Fibroblast of mammary gland (primary cell): ENCODE measurements at places on chromosomes 5 and 9.
A peak's percentile ranks its signal among the peaks of the same experiment; 100 is the strongest.

- no peak for DNase-seq
Measured at GRCh38 chr5:147859962-147860640, 18.4 kb upstream of the SCGB3A2 start.

- no peak for DNase-seq
Measured at GRCh38 chr9:94126844-94127243, 42.6 kb downstream of the PTPDC1 start.

- no peak for DNase-seq
Measured at GRCh38 chr5:14475045-14475444, 106.5 kb upstream of the OTULINL start.

DNA sequence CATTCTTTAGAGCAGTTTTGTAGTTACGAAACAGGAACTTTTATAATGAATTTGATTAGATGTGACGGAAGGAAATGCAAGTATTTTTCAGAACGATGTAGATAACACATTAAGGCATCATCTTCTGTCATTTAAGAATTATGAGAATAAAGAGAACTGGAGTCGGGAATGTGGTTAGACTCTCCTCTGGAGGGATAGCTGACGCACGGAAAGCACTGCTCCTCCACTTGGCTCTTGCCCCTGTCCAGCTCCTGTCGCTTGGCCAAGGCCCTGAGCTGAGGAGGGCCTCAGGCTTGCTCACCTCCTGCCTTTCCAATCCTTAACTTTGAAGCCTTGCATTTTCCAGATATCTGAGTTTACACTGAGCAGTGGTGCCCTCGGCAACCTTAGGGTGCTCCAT, 60.5 kb downstream of the MAP1B start:
- DNase-seq = peak; percentile 83

- no peak for DNase-seq
Measured at GRCh38 chr9:85723215-85723614, 18.5 kb downstream of the AGTPBP1 start.

DNA sequence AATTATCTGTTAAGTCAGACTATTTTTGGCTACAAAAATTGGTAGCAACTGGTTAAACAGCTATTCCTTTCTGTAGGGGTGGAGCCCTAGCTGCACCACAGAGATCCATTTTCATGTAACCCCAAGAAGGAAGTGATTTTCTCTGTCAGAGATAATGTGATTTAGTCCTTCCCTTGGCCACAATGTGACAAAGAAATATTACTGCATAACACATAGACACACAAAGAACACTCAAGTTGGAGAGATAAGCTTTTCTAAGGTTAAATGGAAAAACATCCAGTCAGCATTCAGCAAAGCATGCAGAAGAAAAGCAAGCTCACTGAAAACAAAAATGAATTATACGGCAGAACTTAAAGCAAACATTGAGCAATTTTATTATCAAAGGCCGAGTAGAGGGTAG, 227.8 kb upstream of the CDH9 start:
- DNase-seq = no peak

GRCh38 chr5:87183896-87184295, 83.8 kb upstream of the RASA1 start:
- no peak for DNase-seq

- no peak for DNase-seq
Measured at GRCh38 chr9:72039532-72039931, 20.9 kb downstream of the C9orf57 start.

GRCh38 chr5:9513827-9514226, 32.0 kb downstream of the SEMA5A start:
- DNase-seq = peak; percentile 50
